Pancreas (tissue), 10 donors: ENCODE measurements at places on chromosomes 1 and 21. TPM values are rescaled to one million over a fixed set of nuclear protein-coding genes. Genes with fewer than 3 reads are reported as not detected.

DNA sequence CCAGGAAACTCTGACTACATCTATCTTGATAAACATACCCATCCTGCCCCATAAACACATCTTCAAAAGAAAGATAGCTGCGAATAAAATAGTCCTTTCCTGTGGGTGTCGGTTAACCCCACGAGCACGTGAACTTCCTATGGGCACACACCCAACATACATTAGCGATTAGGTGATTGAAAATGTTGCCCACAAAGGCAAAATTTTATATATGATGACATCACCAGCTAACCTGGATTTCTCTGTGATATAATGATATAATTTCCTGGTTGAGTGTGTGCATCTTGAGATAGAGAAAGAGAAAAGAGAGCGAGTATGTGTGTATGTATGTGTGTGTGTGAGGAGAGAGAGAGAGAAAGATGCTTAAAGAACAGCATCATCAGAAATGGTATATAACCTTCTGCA, 296.1 kb downstream of the PTPRC start:
- DNase-seq: no peak

DNA sequence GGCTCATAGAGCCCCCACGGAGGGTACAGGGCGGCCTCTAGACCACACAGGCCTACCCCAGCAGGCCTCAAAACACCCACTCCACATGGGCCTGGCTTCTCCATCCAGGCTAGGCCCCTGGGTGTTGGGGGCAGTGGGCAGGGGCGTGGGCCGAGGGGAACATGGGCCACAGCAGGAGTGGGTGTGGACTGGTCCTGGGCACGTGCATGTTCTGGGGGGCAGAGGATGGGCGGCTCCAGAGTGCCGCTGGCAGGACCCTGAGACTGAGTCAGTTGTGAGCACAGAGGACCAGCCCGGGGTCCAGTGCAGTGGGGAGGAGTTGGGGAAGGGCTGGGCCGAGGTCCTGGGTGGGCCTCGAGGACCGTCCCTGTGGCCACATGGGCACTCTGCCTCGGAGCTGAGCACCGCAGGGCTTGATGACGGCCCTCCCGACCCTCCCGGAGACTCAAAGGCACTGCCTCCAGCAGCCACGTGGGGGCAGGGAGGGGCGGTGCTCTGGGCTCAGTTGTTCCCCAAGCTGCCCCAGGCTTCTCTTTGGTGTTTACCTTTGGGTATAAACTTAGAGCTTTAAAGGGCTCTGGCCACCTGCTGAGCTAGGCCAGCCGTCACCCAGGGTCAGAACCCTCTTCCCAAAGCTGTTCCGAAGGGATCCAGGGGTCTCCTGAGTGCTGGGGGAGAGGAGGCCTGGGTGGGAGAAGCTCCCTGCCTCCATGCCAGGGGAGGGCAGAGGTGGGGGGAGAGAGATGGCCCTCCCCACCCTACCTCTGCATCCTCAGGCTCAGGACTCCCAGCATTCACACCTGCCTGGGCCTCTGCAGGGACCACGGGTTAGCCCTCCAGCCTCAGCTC, 79.9 kb downstream of the MORN1 start:
- DNase-seq: no peak

- no peak for DNase-seq
These were observed 34.6 kb upstream of the CD55 start for GRCh38 chr1:207286786-207287468.

- DNase-seq: no peak
These were observed 82.4 kb downstream of the FAF1 start for GRCh38 chr1:50877641-50878040.

DNA sequence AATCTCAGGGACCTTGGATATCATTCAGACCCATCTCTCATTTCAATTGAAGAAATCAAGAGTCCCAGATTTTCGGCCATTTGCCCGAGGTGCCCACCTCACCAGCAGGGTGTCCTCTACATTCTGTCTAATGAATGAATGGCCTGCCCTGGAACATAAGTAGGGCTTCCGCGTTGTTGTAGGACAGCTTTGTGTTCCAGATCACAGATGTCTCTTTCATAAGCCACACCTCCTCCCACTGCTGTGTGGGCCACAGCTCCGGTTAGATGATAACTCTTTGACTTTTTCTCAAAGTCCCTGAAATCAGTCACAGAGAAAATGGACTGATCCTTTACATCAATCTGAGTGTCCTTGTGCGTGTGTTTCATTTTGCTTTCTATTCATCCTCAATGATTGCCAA, 144.4 kb downstream of the RGS7 start:
- no peak for DNase-seq

- DNase-seq: peak; percentile 30
These were observed 5.5 kb upstream of the ANKRD65 start for GRCh38 chr1:1426496-1427105.

DNA sequence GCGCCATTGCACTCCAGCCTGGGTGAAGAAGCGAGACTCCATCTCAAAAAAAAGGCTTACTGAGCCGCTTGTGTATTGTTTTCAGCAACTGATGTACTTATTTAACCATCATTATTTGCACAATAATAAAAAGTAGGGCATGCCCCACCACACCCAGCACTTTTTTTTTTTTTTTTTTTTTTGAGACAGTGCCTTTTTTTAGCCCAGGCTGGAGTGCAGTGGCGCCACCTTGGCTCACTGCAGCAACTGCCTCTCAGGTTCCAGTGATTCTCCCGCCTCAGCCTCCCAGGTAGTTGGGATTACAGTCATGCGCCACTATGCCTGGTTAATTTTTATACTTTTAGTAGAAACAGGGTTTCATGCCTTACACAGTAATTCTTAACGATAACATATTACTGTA, 12.2 kb upstream of the TRNAU1AP start:
- DNase-seq: no peak

DNA sequence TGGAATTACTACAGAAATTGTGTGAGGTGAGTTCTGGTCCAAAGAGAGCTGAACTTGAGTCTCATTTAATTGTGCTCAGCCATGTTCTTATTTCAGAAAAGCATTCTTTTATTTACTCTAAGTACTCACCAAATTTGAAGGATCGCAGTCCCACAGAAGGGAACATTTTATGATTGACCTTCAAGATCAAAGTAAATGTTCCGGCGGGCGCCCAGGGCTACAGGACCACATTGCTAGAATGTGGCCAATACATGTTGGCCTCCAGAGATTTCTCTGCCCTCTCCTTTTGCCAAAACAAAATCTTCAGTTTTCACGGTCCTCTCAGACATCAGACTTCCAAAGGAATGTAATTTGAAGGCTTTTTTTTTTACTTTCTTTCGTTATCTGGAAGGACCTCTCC, 237.8 kb downstream of the FMN2 start:
- no peak for DNase-seq

GRCh38 chr1:98766255-98766654, 104.7 kb downstream of the SNX7 start:
- no peak for DNase-seq

GRCh38 chr1:197955486-197956394, 38.6 kb downstream of the LHX9 start:
- DNase-seq: no peak

GRCh38 chr1:30191154-30191702, 532.2 kb downstream of the MATN1 start:
- DNase-seq: no peak

DNA sequence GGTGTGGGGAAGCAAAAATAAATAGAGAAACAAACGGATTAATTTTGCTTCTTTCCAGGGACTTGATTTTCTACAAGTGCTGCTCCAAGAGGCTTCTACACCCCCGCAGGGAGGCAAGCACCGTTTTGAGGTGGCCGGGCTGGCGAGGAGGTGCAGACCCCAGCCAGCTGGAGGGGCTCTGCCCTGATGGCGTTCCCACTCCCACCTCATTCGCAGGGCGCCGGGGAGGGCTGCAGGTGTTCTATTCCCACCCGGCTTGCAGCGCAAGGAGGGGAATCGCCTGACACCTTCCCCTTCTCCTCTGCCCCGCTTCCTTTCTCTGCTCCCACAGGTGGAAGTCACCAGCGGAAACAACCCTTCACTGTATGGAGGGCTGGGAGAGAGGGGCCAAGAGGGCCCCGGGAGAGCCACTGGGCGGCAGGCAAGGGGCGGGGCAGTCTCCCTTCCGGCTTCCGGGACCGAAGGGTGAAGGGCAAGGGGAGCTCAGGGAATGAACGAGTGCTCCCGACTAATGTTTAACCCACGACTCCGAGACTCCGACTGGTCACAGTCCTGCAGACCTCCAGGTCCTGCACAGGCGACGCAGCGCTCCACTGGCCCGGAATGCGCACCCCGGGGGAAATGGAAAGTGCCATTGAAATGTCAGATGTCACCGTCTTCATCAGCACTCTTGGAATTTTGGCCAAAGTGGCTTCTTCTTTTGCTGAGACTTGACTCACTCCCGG, 29.1 kb downstream of the TEX35 start:
- peak; percentile 79 for DNase-seq

- no peak for DNase-seq
These were observed 28.5 kb downstream of the LRRC8B start for GRCh38 chr1:89553157-89553556.

DNA sequence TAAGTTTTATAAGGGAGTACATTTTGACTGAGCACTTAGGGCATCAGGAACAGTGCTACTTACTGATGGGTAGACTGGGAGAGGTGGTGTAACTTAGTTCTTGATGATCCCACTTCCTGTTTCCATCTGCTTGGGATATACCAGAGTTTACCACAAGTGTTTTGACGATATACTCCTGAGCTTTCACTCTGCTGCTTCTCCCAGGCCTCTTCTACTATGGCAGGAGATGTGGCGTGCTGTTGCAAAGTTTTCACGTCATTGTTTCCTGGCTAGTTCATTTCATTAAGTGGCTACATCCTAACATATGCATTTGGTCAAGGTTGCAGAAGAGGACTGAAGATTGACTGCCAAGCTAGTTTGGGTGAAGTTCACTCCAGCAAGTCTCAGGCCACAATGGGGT, 41.3 kb upstream of the LAMC2 start:
- DNase-seq: no peak

GRCh38 chr1:32250893-32251716, at the start of gene LCK:
Gene LCK (plus strand): TSS chr1:32251265. CDS start chr1:32274330, 23,065 bp downstream.
- no peak for DNase-seq

- no peak for DNase-seq
These were observed 41.1 kb downstream of the INPP5B start for GRCh38 chr1:37905727-37906126.

- DNase-seq: no peak
These were observed 10.4 kb upstream of the TMEM9 start for GRCh38 chr1:201164645-201165044.

- DNase-seq: no peak
These were observed 28.8 kb upstream of the CDCA8 start for GRCh38 chr1:37663426-37664000.

DNA sequence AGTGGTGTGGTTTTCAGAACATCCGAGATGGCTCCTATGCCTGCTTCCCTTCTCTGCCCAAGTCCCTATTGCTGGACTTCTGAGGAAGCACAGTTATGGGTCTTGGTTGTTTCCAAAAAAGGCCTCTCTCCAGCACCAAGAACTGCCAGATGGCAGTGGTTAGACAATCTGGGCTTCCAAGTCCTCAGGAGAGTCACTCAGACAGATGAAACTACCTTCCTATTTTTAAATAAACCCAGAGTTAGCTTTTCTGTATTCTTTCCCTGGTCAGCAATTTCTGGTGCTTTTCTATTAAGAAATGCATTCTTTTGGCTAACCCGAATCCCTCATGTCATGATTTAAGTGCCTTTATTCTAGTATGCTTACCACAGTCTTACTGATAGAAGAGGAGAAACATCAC, 245.9 kb downstream of the PRDM2 start:
- no peak for DNase-seq

GRCh38 chr21:36825658-36826057, 126.7 kb downstream of the SIM2 start:
- DNase-seq: no peak

DNA sequence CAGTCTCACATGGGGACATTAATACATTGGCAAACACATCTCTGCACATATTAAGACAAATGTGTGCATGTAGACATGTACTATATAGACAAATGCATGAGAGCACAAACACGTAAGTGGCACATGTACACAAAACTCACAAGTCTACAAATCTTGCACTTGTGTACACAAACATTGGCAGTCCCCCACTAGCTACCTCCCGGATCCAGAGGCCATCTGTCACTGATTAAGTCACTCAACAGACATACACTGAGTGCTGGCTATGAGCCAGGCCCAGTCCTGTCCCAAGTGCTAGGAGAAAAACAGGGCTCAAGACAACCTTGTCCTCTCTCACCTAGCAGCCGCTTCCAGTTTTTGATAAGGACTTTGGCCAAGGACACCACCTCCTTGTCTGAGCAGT, 7.0 kb downstream of the TCEA3 start:
- DNase-seq: peak; percentile 78

- no peak for DNase-seq
These were observed 14.1 kb upstream of the NID1 start for GRCh38 chr1:236078993-236079392.

- DNase-seq: no peak
These were observed 177.9 kb downstream of the CDC42BPA start for GRCh38 chr1:227140376-227140775.

GRCh38 chr21:31977816-31978215, 105.0 kb downstream of the HUNK start:
- no peak for DNase-seq

DNA sequence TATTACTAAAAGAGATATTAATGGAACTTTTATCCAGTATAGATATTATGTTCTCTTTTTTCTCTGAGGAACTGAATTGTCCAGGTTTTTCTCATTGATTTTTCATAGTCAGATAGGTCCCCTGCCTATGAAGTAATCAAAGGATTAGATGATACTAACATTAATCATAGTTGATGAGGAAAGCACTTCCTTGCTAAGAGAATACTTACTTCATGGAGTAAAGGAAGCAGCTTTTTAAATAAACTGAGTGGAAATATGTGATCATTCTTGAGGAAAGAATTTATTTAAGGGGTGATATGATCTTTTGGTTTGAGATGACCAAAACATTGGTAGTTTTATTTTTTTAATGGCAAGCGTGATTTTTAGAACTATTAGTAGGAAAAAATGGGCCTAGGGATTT, 58.9 kb downstream of the SWT1 start:
- no peak for DNase-seq

- no peak for DNase-seq
These were observed 1.3 kb upstream of the LIN28A start for GRCh38 chr1:26409191-26409807.

GRCh38 chr1:117467336-117467735, 100.1 kb downstream of the MAN1A2 start:
- no peak for DNase-seq

- no peak for DNase-seq
These were observed 62.8 kb downstream of the SAMSN1 start for GRCh38 chr21:14483296-14483695.

- no peak for DNase-seq
These were observed 115.9 kb downstream of the HIVEP3 start for GRCh38 chr1:41802532-41803501.

The TDRD5 gene
- 0.47 TPM for total RNA-seq

The ADORA1 gene
- 16.3 TPM for total RNA-seq

The PRMT6 gene
- 6.8 TPM for total RNA-seq

The GIPC2 gene
- total RNA-seq: 11.8 TPM

The RAB3B gene
- total RNA-seq: 0.69 TPM

The CCDC30 gene
- total RNA-seq: 2.0 TPM

The TEX38 gene
- total RNA-seq: not detected

The LCE1F gene
- total RNA-seq: not detected

The LAX1 gene
- 0.32 TPM for total RNA-seq

The SHISA4 gene
- total RNA-seq: 4.3 TPM

The LCE1E gene
- total RNA-seq: not detected

The ADAMTS4 gene
- 6.6 TPM for total RNA-seq

The ZBTB37 gene
- 4.0 TPM for total RNA-seq

The KRTAP13-2 gene
- total RNA-seq: not detected

The SYTL1 gene
- total RNA-seq: 110 TPM

The SLC26A9 gene
- 0.71 TPM for total RNA-seq

The LPAR3 gene
- 12.6 TPM for total RNA-seq

The TAS1R1 gene
- not detected for total RNA-seq

The CD1B gene
- total RNA-seq: not detected

The AMY1A gene
- total RNA-seq: 0.38 TPM

The NTMT2 gene
- total RNA-seq: not detected

The IFI44 gene
- 13.9 TPM for total RNA-seq

The CHRM3 gene
- total RNA-seq: 23.6 TPM
